ENCODE measurements at places on chromosomes 2 and 18. TPM values are rescaled to one million over a fixed set of nuclear protein-coding genes. Genes with fewer than 3 reads are reported as not detected.
A peak's percentile ranks its signal among the peaks of the same experiment; 100 is the strongest.

The LINC00305 gene
- polyA plus RNA-seq, result 0.05 TPM

The SCYGR5 gene
- not detected for polyA plus RNA-seq

The GPAT2 gene
- 3.4 TPM for polyA plus RNA-seq

The KDM3A gene
- 46.1 TPM for polyA plus RNA-seq

The DNAH6 gene
- polyA plus RNA-seq, result 0.57 TPM

The YPEL5 gene
- 133 TPM for polyA plus RNA-seq

The L3MBTL4 gene
- 3.4 TPM for polyA plus RNA-seq

DNA sequence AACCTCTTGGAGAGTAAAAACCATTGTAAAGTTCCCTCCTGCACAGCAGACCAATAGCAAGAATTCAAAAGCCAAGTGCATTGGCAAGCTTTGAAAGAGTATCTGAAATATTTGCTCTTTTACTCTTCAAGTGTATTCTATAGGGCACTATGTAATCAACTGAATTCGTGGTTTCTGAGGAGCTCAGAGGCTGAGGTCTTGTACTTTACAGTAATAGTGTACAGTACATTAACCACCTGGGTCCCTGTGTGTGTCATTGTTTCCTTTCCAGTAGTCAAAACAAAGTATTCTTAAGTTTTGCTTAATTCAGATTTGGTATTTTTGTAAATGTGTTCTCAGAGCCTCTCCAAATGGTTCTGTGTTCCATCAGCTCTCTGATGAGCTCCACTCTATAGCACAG, 769.7 kb downstream of the LRRTM4 start:
- no peak for DNase-seq

- no peak for DNase-seq
These were observed 50.7 kb downstream of the ATIC start for GRCh38 chr2:215362562-215362904.

GRCh38 chr2:118061135-118061955, 26.9 kb upstream of the INSIG2 start:
- no peak for DNase-seq

- DNase-seq, result no peak
These were observed 37.8 kb upstream of the CCDC195 start for GRCh38 chr2:224753743-224754540.

DNA sequence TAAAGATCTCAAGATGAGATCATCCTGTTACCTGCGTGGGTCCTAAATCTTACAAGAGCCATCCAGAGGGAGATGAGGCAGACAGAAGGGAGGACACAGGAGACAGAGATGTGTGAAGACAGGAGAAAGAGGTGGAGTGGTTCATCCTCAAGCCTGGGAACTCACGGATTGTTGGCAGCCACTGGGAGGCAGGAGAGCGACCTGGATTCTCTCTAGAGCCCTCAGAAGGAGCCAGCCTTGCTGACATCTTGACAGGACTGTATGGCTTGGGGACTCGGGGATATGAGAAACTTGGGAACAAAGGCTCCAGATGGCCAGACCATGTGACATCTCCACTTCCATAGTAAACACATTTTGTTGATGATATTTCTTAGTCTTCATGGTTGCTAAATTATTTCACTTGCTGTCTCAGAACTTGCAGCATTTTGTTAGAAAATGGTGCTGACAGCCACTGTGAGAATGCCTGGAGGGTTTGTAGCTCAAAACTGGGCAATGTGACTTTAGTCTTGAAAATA, 57.8 kb upstream of the MC2R start:
- DNase-seq, result no peak

DNA sequence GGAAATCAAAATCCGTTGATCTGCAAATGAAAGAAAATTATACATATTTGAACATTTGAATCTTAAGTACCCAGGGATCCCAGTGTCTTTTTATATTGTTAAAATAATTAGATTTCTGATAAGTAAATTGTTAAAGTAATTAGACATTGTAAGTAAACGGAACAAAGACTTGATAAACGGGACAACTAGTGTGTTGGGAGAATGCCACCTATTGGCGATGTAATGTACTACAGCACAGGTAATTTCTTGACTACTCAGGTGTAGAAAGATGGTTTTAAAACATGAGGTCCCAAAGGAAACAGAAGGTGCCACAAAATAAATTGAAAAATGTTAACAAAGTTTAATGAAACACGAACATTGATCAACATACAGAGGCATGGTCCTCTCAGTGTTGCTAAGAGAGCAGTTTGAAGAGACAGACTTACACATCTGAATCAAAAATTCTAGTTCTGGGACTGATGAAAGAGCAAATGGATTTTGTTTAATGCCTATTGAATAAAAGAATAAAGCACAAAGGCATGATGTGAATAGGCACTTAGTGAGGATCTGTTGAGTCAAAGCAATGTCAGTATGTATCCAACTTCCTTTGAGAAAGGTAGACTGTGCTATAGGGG, 103.4 kb upstream of the RASGRP3 start:
- DNase-seq, result peak; percentile 40

DNA sequence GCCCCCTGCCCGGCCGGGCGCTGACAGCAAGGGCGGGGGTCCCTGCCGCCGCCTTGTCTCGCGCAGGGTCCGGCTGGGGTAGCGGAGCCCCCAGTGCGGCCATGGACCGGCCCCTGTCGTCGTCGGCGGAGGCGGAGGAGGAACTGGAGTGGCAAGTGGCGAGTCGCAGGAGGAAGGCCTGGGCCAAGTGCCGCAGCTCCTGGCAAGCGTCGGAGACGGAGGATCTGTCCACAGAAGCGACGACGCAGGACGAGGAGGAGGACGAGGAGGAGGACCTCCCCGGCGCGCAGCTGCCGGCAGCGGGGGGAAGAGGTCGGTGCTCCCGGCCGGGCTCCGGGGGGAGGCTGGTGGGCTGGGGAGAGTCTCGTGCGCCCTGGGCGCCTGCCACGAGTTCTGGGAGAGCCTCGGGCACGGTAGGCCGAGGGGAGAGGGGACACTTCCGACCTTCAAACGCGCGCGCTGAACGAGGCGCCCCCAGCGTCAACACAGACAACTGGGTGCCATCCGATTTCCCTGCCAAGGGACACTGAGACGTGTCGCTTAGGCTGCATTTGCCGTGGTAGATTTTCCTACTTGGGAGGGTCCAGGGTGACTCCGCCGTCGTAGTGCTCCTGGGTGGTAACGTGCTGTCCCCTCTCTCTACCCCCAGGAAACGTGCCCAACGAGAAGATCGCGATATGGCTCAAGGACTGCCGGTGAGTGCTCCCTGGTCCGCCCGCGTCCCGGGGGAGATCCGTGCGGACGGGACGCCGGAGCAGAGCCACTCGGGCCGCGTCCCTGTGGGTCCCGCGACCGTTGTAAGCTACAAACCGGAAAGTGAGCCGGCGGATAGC, 652 bp downstream of the ITPRID2 start:
- DNase-seq, result peak; percentile 79

DNA sequence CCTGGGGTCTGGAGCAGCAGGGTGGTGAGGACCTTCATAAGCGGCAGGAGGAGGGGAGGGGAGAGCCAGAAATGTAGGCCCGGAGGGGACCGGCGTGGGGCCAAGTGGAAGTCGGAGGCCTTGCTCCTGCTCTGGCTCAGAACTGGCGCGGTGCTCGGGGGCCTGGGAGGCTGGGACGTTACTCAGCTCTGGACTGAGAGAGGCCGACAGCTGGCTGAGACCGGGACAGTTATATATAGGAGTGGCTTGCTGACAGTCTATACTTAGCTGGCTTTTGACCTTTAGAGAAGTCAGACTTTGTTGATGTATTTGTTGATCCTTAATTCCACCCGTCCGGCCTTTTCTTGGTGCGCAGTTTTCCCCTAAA, 15.7 kb downstream of the IGFBP5 start:
- no peak for DNase-seq

DNA sequence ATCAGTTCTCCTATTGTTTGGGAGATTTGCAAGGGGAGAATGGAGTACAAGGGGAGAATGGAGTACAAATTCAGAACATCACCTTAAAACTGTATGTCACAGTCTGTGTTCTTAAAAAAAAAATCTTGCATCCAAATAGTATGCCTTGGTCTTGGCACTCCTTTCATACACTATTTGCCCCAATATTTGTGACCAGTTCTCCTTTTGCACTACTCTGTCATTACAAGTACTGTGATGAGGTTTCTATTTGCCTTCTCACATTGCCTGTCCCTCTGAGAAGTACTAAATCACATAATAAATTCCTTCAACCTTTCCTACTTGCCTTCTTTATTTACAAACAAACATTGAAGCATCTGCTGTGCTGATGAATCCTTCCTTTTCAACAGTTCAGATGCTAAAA, 36.0 kb upstream of the NCK2 start:
- no peak for DNase-seq

GRCh38 chr2:104577143-104577542, 276.8 kb upstream of the POU3F3 start:
- no peak for DNase-seq

DNA sequence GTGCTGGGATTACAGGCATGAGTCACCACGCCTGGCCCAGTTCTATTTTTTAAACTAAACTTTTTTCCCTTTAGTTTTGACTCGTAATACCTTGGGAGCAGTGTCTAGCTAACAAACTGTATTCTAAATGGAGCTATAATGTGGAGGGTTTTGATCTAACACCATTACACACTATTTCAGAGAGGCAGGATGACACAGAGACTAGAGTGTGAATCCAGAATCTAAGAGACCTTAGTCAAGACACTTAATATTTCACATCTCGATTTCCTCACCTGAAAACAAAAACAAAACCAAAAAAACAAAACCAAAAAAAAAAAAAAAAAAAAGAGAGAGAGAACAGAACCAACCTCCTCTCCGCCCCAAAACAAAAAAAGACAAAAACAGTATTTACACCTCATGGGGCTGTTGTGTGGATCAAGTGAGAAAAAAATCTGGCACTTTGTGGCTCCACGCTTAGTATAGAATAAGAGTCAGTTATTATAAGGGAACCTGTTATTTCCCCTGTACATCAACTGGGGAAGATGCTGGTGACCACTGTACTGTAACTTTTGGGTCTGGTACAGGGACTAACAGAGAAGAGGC, 31.3 kb downstream of the DARS1 start:
- no peak for DNase-seq

GRCh38 chr2:19362094-19362754, 3.8 kb upstream of the OSR1 start:
- DNase-seq, result no peak

- DNase-seq, result no peak
These were observed 263.8 kb downstream of the TCF4 start for GRCh38 chr18:55324166-55324565.

Data from thymus (tissue), 14 donors.